ENCODE measurements at places on chromosomes 16 and 17.
A peak's percentile ranks its signal among the peaks of the same experiment; 100 is the strongest.

DNA sequence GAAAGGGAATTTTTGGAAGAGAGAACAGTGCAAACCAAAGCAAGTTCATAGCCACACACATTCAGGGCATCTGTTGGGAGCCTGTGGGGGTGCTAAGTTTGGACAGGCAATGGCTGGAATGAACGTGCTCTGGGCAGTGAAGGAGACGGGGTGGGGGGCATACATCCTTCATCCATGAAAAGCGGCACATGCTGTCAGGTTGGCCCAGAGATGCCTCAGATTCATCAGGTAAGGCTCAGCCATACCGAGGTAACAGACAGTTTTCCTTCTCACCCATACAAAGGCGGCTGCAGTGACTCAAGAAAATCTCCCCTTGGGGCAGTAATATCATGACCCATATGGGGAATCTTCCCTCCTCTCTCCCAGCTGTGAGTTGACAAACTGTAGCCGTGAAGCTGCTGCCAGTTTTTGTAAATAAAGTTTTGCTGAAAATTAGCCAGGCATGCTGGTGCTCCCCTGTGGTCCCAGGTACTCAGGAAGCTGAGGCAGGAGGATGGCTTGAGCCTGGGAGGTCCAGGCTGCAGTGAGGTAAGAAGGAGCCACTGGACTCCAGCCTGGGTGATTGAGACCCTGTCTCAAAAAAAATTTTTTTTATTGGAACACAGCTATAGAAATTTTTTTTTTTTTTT lies 9.2 kb upstream of the UBALD2 start:
- no peak for DNase-seq

DNA sequence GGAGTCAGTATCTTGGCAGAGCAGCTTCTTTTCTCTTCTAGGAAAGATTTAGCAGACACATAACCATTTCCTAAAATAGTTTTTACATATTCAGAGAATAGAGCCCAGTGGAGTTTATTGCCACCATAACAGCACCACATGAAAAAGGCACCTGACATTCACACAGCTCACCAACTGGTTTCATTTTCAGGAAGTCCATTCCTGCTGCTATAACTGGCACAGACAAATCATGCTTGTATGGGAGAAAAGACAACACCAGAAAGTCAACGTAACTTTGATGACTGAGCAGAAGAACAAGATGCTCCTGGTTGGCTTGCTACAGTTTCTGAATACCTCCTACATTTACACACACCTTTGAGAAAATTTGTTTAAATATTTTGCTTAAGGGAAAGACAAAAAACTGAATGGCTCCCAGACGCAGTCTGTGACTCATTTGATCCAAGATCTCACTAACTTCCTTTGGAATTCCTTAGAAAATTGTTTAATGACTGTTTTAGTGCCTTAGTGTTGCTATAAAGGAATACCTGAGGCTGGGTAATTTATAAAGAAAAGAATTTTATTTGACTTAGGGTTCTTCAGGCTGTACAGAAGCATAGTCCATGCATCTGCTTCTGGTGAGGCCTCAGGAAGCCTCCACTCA lies 1380.6 kb downstream of the CDH8 start:
- no peak for DNase-seq

GRCh38 chr17:62891659-62892058 lies 74.4 kb upstream of the TANC2 start:
- no peak for DNase-seq

DNA sequence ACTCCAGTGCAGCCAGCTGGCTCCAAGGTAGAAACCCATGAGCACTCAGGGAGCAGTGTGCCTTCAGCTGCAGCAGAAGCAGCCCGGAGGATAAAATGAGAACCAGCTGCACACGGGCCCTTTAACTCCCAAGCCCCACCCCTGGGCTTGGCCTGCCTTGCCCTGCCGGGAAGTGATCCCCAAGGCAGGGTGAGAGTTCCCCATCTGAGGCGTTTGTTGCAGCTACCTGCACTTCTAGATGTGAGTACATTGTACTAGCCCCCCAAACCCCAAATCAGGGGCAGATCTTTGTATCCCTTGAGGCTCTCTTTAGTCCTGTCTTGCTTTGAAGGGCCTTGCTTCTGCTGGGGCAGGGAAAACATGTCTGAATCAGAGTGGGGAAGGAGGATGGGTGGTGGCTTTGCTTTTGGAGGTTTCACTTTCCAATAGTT lies at the start of gene MVP:
Gene MVP (plus strand): TSS at position 192 of the 431 bp plus-strand sequence. CDS start 10,088 bp downstream, outside the sequence.
- no peak for DNase-seq

DNA sequence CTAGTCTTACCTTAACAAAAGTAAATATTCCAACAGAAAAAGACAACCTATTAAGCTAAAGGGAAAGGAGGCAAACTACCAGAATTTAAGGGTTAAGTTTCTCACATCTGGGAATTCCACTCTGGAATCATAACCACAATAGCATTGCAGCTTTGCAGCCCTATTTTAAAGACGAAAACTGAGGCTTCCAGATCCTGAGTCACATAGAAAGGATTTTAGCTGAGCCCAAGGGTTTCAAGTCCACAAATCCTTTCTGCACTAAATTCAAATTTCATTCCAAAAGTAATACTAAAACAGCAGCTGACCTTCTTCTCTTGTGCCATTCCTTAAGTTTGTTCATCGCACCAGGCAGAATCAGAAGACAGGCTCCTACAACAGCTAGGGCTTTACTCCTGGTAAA lies 17.8 kb downstream of the XYLT1 start:
- no peak for DNase-seq

GRCh38 chr16:22671301-22672076 lies 142.5 kb upstream of the HS3ST2 start:
- DNase-seq, result no peak

DNA sequence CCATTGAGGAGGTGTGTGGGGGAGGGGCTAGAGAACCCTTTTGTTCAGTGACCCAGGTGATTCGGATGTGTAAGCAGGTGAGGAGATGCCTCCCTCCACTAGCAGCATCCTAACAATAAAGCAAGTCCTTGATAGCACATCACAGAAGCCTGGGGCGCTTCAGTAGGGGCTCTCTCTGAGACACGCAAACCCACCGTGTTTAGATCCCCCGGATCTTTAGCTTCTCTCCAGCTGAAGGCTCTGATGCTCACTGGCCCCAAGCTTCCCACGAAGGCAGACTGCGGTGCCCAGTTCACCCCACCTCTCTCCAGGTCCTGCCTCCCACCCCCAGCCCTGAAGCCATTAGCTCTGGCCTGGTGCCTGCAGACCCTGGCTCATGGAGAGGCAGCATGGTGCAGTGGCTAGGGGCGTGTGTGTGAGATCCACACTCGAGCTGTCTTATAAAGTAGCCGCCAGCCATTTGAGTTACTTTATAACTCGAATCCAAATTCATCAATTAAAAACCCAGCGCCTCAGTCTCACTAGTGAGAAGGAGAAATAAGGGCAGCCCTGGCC lies 204.7 kb upstream of the TNRC6C start:
- no peak for DNase-seq

GRCh38 chr17:48294806-48295361 lies 135.1 kb downstream of the SKAP1 start:
- no peak for DNase-seq

DNA sequence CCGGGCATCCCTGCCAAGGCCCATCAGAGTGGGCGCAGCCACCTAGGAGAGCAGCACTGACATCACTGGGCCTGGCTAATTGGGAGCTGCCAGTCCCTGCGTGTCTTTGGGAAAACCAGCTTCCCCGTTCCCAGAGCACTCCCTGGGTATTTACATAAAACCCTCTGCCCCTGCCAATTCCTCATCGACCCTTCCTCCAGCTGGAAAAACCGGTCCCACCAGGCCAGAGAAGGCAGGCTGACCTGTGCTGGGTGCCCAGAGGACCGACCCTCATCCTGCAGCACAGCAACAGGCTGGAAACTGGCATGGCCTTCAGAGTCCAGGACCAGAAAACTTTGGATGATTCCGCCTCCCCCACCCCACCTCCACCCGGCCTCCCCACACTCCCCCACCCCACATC lies 8.2 kb upstream of the FOXN1 start:
- no peak for DNase-seq

GRCh38 chr17:57422574-57423164 lies 166.3 kb downstream of the MSI2 start:
- DNase-seq, result no peak

DNA sequence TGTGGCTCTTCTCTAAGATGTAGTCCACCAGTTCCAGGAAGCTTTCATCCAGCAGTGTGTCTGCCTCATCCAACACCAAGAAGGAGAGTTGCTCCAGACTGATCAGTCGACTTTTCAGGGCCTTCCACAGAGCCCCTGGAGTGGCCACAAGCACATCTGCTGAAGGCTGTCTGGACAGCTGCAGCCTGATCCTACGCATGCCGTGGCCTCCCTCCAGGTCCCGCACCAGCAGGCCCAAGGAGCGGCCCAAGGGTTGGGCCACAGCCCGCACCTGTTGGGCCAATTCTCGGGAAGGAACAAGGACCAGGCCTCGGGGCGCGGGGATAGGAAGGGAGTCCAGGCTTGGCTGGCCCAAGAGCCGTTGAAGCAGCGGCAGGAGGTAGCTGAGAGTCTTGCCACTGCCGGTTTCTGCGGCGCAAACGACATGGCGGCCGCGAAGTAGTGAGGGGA lies 729 bp downstream of the DDX28 start:
- DNase-seq, result no peak

DNA sequence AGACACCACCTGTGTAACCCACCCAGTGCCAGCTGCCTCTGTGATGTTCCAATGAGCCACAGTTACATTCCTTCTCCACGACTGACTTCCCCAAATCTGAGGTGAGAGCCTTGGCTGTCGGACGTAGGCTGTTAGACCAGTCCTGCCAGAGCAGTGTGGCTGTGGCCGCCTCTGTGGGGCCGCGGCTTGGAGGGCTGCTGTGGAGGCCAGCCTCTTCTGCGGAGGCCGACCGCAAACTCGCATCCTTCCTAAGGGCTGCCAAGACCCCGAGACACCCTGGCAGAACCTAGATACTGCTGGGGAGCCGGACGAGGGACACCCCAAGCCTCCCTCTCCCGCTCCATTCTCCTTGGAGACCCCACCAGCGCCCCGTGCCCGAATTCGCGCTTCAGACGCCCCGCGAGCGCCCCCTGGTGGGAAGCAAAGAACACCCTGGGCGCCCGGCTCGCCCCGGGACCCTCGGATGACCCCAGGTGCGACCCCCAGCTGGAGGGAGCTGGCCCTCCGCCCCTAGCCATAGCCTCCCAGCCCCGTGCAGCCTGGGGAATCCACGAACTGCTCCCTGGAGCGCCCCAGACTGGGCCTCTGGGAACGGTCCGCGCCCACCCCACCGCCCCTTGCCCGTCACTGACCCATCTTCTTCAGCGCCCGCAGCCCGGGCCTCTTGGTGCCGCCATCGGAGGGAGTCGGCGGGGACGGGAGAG lies 547 bp downstream of the PLCD3 start:
- DNase-seq, result no peak

- no peak for DNase-seq
These were observed 22.3 kb downstream of the ARHGAP27 start for GRCh38 chr17:45410144-45411091.

- no peak for DNase-seq
These were observed 54.9 kb downstream of the RAB11FIP4 start for GRCh38 chr17:31446195-31446967.

- peak; percentile 91 for DNase-seq
These were observed 8.8 kb downstream of the CNP start for GRCh38 chr17:41975099-41976083.

GRCh38 chr17:66687570-66688284 lies 147.2 kb upstream of the CACNG5 start:
- DNase-seq, result no peak

GRCh38 chr17:82230609-82231311 lies 1.9 kb downstream of the SLC16A3 start:
- DNase-seq, result no peak

DNA sequence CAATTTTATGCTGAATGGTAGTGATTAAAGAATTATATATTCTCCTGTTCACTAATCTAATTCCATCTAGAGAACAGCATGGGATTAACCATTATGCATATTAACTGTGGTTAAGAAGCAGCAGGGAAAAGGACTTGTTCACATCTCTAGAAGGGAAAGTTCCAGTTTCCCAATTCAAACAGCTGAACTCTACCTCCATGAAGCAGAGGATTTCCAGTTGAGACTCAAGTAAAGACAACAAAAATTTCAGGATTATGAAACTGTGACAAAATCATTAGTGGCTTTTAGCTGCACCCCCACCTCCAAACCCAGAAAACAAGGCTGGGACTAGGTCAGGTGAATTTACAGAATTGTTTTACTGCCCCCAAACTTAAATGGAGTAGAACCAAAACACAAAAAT lies 73.6 kb downstream of the USP32 start:
- DNase-seq, result no peak

- DNase-seq, result no peak
These were observed 185.8 kb downstream of the HS3ST3A1 start for GRCh38 chr17:13415871-13416416.

DNA sequence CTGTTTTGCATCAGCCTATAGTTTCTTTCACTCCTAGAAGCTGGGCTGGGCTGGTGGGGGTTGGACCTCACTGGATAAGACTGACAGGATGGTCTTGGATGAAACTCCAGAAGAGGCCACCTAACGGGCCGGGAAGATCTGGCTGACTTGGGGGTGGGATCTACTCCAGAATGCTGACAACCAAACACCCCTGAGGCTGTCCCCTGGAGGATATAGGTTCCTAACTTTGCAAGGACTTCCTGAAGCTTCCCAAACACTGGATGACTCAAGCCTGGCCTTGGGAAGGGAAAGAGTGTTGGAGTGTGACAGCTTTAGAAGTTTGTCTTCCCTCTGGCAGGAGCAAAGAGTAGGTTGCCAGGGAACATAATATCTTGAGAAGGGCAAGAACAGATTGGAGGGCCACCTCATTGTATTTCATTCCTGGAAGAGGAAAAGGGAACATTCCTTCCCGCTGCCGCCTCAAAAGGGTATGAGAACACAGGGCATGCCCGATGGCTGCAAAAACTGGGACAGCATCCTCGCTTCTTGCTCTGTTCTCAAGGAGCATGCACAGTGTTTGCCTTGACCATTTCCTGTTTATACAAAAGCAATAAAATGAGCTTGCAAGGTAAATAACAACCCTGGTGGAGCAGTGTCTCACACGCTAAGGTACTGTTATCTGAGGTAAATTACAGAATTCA lies 6.8 kb upstream of the CYB5B start:
- peak; percentile 18 for DNase-seq

- no peak for DNase-seq
These were observed 4.9 kb downstream of the SDK2 start for GRCh38 chr17:73639322-73639721.

DNA sequence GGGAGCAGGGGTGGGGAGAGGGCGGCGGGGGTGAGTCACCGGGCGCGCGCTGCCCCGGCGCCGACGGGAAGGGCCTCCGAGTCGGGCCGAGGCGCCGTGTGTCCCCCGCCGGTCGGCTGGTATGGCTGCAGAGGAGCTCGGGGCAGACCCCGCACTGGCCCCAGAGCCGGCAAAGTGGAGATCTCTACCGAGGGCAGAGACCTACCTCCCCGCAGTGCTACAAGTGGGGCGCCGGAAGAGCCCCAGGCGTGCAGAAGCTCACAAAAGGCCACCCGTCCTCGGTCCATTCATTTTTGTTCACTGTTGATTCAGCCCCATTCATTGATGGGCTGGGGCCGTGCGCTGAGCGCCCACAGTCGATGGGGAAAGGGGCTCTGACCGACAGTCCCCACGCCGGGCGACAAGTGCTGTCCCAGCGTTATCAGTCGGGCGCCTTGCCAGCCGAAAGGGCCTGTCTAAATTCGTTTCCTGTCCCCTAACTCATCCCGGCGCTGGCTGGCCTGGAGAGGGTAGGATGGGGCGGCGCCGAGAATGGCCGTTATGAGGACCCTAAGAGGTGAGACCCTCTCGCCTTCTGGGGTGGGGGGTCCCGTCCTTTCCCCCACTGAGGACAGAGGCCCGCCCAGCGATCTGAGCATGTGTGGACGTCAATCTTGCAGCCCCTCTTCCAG lies 709 bp upstream of the ENO3 start:
- no peak for DNase-seq

GRCh38 chr16:60329108-60329507 lies 1595.0 kb upstream of the GOT2 start:
- no peak for DNase-seq

- DNase-seq, result no peak
These were observed 888 bp downstream of the CDH1 start for GRCh38 chr16:68737730-68738629.
